ENCODE measurements at places on chromosomes 6 and 20.

- DNase-seq, result no peak
These were observed 39.7 kb upstream of the ASIP start for GRCh38 chr20:34201531-34201930.

GRCh38 chr6:13400772-13401171, 72.4 kb upstream of the TBC1D7 start:
- DNase-seq, result no peak

DNA sequence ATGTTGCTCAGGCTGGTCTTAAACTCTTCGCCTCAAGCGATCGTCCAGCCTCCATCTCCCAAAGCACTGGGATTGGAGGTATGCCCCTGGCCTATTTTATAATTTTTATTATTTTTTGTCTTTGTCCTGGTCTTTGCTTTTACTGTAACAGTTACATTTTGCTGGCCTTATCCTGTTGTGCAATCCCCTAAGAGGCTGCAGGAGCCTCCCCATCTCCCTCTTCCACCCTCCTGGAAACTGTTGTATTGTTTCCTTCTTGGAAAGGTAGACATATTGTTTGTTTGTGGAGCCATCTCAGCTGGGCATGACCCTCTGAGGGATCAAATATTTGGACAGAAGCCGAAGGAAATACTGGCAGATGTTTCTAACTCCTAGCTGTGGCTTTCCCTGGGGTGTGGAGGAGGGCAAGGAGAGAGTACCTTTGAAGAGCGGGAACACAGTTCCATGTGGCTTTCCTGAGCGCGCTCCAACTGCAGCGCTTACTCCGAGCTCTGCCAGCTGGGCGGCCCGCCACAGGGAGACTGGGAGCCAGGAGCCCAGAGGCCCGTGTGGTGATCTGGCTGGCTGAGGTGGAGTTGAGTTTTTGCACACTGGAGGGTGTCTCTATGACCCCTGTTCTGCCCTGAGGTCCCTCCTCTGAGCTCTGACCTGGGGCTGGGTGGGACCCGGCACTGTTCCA, 4.9 kb downstream of the MAPK13 start:
- DNase-seq, result no peak

GRCh38 chr20:4869290-4870193, 131.8 kb downstream of the SLC23A2 start:
- no peak for DNase-seq

- DNase-seq, result no peak
These were observed 31.6 kb downstream of the OSBPL2 start for GRCh38 chr20:62269871-62270270.

DNA sequence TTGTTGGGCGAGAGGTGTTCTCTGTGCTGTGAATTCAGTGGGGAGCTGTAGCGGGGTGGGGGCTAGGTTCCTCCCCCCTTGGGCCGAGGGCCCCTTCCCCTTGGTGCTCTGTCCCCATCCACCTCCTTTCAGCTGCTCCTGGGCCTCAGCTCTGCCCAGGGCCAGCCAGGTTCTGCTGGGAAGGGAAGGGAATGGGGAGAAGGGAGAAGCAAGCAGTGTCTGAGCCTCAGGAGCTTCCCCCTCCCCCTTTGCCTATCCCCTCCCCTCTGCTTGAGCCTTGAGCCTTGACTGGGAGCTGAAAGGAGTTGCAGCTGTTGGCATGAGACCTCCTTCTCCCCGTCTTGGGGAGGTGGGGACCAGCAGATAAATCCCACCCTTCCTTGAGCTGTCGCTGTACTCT, 576 bp upstream of the RRP36 start:
- no peak for DNase-seq

- DNase-seq, result no peak
These were observed 53.9 kb downstream of the AFG1L start for GRCh38 chr6:108348655-108349349.

DNA sequence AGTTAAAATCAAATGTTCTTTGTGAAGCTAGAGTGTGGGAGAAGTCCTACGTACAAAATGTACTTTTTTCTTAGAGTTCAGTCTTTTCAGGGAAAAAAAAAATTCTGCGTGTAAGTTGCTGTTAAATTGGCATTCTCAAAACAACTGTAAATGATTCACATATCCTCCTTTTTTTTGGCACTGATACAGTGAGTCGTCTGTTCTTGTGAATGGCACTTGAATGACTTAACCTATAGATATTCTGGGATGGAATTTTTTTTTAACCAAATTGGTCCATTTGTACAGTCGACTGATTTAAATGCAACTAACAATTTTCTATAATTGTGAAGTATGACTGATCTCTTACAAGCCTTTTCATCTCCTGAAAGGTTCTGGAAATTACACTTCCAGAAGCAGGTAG, 5.5 kb upstream of the JAG1 start:
- DNase-seq, result no peak

GRCh38 chr20:58127701-58128111, 100.7 kb downstream of the ANKRD60 start:
- peak; percentile 28 for DNase-seq

GRCh38 chr6:122790423-122791309, 1.6 kb downstream of the SMPDL3A start:
- DNase-seq, result no peak

- no peak for DNase-seq
These were observed 49.1 kb upstream of the TPD52L1 start for GRCh38 chr6:125104425-125104824.

DNA sequence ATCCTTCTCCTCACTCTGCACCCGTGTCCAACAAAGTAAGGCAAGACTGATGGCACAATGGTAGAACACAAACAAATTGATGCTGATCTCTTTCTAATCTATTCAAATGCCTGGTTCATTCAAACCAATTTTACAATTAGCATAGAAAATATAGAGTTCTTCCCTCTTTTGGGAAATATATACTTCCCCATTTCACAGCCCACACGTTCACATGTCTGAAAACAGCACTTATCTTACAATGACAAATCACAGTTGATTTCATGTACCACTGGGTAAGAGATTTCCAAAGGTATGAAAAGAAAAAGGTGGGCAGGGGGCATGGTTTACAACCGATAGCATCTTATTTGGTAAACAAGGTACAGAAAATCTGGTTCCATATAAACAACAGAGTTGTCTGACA, 137.6 kb downstream of the RNGTT start:
- no peak for DNase-seq

DNA sequence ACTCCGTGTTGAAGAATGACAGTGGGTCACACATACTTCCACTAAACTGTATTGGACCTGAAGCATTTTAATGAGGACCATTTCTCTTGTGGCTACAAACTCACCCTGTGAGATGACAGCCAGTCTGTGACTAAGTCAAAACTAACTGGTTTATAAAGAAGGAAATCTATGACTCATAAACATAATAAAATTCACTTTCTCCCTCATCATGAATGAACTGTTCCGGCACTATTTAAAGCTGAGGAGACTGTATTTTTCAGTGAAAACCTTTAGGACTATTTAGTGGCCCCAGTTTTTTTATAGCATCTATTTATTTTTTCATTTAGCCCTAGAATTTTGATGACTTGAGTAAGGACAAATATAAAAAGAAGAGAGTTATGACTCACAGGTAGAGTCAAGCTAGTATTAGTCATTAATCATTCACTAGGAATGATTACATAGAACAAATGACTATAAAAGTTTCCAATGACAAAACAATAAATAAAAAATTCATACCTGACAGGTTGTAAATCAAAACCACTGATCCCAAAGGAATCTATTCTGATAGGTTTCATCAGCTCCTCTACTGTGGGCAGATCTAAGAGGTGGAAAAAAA, 34.2 kb downstream of the CEP162 start:
- no peak for DNase-seq

DNA sequence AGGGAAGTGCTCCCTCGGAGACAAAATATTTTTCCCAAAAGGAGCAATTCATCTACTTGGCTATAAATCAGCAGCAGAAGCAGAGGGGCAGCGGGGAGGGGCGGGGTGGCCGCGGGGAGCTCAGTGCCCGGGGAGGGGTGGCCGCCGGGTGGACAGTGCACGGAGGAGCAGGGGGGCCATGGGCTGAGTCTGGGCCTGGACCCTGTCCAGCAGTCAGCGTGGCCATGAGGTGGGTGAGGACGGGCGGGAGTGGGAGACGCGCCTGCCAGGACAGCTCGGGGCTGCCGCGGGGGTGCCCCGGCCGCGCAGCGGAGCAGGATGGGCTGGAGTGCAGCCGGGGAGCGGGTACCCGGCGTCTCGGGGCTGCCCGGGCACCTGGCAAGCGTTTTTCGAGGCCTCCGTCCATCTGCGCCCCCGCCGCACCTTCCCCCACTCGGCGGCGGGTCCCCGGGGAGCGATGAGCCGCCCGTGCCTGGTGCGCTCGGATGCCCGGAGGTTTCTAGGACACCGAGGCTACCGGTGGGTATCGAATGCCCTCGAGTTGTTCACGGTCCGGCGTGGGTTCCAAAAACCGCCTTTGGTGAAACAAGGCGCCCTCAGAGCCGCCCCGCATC, 229.5 kb downstream of the THBS2 start:
- DNase-seq, result no peak

- peak; percentile 28 for DNase-seq
These were observed 9.8 kb upstream of the TXNDC5 start for GRCh38 chr6:7920425-7920824.

- no peak for DNase-seq
These were observed 68.8 kb downstream of the TSHZ2 start for GRCh38 chr20:53040693-53041589.

DNA sequence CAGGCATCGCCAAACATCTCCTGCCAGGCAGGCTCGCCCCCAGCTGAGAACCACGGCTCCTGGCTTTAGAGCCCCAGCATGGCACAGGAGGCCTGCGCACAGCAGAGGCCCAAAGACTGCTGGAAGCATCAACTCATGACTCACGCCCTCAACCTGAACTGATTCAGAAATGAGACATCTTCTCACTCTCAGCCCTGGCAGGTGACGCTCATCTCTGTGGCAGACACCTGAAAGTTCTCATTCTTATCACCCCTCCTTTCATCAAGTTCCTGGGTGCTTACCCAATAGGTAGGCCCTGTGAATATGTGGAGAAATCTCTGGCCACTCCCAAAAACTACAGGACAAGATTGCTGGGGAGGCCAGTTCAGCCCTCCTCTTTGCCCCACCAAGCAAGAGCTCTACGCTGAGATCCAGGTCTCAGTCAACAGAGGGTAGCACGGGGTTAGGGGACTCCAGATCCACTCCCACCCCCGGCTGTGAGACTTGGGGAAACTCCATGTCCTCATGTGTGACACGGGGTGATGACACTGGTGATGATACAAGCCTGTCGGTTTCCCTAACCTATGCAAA, 11.3 kb downstream of the NFATC2 start:
- peak; percentile 88 for DNase-seq

DNA sequence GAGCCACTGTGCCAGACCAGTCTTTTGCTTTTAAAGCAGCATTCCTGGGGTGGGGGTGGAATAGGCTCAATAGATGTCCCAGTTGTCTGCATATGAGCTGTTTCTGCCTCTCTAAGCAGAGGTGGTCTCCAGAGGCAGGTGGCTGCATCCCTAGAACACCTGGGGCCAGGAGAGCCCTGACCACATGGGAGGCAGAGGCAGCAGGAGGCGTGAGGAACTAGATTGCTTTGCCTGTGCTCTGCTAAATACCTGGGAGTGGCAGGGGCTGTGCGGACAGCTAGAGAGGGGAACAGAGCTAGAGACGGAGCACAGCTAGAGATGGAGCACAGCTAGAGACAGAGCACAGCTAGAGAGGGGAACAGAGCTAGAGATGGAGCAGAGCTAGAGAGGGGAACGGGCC, 29.1 kb upstream of the CLDN20 start:
- no peak for DNase-seq

GRCh38 chr6:42702200-42702599, 20.2 kb downstream of the PRPH2 start:
- DNase-seq, result no peak

Measured in stimulated activated CD4-positive, alpha-beta T cell treated with anti-CD3 and anti-CD28 coated beads, Interleukin-15, amount 100 ng/mL, for 24 hours (primary cell).